ENCODE measurements at places on chromosomes 5 and 9.

GRCh38 chr9:89278551-89278950, 32.4 kb upstream of the CKS2 start:
- DNase-seq = no peak

- no peak for DNase-seq
Measured at GRCh38 chr5:160419458-160420330, 813 bp upstream of the SLU7 start.

DNA sequence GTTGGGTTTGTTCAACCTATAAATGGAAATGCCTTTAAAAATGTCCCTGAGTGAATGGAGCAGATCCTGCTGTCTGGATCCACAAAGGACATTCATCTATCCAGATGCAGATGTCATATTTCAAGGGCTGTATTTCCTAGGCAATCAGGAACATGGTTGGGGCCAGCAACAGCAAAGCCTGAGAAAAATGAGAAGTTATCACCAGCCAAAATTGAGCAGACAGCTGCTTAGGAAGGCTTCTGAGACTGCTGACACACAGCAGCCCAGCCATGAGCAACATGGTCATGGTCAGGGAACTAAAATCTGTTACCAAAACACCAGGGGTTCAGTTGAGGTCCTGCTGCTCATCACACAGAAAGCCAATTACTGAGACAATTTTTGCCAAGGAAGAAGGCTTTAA, 9.2 kb upstream of the IL7R start:
- no peak for DNase-seq

DNA sequence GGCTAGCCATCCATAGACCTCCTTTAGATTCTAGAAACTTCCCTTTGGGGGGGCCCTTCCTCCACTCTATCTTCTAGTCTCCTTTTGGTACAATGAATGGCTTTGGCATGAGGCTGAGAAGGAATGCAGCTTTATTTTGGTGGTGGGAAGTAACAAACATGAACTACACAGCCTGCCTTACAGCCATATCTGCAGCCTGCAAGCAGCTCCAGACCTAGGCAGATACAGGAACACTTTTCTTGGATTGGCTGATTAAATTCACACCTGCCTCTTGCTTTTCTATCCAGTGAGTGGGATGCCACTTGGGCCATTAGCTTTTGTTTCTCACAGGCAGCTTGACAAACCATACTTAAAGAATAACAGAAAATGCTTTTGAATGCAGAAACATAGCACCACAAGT, 28.2 kb downstream of the NR6A1 start:
- no peak for DNase-seq

GRCh38 chr5:142688281-142688989, 2.5 kb upstream of the FGF1 start:
- no peak for DNase-seq

DNA sequence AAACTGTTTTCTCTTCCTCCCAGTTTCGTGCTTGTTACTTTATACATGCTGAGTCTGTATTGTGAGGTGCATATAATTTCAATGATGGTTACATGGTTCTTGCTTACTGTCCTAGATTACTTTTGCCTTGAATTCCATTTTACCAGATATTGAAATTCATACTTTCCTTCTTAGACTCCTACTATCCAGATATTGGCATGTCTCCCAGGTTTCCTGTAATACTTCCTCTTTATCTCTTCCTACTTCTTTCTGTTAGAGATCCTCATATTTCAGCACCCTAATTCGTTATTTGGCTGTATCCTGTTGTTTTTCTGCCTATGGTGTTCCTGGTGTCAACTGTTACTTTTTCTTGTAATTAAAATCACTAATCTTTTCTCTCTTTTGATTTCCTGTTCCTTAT, 522.1 kb downstream of the CCDC171 start:
- no peak for DNase-seq

DNA sequence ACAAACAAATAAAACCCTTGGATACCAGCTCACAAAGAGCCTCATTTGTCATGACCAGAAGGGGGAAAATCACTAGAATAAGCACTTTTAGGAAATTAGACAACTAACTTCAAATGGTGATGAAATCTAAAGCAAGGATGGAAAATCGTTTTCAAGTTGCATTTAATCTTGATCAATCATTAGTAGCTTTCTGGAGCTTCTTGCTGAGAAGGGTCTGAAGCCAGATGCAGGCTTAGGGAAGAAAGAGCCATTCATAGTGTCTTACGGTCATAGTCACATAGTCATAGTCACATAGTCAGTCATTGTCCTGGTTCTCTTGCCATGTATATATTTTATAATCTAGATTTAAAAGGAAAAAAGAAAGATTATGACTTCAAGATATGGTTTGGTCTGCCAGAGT, 610.5 kb downstream of the ACTL7B start:
- DNase-seq = no peak

DNA sequence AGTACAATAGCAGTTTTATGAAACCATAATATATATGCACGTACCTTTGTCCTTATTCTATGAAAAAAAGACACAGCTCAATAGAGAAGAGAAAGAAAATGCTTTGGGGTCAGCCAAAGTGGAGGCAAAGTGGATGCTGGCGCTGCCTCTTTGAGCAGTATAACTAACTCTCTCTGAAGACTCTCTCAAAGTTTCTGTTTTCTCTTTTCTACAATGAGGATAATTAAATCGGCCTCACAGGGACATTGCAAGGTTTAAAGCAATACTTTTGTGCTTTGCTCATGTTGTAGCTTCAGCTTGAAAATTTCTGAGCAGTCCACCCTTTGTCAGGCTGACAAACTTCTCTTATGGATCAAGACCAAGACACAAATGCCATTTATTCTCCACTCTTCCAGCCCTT, 455.1 kb upstream of the MPDZ start:
- no peak for DNase-seq

DNA sequence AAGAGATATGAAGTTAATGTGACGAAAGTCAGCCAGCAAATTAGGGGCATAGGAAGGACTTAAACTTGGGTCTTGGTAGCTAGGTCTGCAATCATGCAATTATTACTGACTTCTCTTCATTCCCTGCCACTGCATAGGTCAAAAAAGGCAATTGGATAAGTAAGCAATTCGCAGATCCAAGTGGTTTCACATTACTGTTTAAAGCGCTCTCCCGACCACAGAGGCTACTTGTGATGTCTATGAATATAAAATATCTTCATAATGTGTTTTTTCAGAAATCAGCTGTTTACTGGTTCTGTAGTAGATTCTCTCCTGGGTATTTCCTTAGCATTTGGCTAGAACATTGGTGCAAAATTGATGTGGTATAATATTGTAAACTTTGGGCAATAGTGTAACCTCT, 174.7 kb upstream of the PTGER4 start:
- DNase-seq = no peak

DNA sequence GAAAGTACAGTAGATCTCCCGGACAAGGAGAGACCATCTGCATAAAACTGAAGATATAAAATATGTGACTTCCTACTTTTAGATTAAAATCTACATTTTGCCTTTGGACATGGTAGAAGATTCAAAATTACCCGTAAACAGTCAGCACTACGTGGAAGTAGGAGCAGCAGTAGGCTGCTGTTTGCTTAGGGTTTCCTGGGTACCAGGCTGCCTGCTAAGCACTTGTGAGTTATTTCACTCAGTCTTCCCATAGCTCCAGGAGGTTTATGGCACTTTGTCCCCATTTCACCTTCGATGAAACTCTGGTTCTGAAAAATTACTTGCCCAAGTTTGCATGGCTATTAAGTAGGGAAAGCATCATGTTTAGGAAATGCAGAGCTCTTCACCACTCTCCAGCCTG, 92.6 kb downstream of the STK32A start:
- DNase-seq = no peak

Data from stimulated activated naive CD4-positive, alpha-beta T cell treated with Interleukin-2 at 50 U/mL for 16 hours (primary cell).